ENCODE measurements at places on chromosomes 3 and 15.

DNA sequence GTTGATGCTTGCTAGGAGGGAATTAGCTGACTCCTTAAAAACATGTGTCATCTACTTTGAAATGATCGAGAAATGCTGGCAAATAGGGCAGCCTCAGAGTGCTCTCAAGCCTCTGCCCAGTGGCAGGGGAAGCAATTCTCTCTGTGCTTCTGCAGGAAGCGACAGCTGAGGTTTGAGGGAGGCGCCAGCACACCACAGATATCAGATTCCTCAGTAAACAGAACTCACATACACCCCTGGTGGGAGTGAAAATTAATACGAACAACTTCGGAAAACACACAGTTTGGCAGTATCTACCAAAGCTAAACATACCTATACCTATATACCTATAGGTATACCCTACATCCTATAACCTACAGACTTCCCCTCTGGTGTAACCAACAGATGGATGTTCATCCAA is 61.3 kb downstream of the NSMCE3 start:
- DNase-seq: no peak

DNA sequence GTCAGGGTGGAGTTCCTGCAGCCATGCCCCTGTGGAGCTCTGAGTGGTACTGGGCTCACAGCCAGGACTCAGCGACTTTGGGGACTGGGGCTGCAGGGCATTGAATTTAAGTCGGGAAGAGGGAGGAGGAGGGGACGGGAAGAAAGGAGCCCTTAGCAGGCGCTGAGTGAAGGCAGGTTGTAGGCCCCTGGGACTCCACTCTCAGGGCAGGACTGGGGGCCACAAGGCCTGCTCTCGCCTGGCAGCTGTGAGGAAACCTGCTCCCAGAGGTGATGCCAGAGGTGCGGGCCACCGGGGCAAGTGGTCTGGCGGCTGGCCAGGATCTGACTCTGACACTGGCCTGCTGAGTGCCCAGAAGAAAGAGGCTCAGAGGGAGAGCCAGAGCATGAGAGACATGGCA is 73.5 kb downstream of the EPHB3 start:
- DNase-seq: peak; percentile 53

DNA sequence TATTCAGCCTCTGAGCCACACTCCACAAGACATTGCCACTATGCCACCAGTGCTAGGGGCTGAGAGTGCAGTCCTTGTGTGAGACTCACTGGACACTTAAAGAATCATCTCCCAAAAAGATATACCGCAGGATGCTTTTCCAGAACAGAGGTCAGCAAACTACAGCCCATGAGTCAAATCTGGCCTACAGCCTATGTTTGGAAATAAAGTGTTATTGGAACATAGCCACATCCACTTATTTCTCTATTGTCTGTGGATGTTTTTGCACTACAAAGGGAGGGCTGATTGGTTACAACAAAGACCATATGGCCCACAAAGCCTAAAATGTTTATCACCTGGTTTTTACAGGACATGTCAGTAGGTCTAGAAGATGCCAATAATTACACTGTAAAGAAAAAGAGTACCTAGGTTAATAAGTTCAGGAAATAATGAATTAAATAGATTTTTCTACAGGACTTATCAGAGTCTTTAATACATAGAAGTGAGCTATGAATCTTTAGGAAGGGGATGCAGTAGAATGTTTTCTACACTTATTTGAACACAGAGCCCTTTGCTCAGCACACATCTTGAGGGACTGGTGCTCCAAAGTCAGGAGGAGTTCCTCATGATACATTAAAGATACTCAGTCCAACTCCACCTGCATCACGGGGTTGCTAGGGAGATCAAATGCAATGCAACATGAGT is 26.3 kb downstream of the SRGAP3 start:
- no peak for DNase-seq

DNA sequence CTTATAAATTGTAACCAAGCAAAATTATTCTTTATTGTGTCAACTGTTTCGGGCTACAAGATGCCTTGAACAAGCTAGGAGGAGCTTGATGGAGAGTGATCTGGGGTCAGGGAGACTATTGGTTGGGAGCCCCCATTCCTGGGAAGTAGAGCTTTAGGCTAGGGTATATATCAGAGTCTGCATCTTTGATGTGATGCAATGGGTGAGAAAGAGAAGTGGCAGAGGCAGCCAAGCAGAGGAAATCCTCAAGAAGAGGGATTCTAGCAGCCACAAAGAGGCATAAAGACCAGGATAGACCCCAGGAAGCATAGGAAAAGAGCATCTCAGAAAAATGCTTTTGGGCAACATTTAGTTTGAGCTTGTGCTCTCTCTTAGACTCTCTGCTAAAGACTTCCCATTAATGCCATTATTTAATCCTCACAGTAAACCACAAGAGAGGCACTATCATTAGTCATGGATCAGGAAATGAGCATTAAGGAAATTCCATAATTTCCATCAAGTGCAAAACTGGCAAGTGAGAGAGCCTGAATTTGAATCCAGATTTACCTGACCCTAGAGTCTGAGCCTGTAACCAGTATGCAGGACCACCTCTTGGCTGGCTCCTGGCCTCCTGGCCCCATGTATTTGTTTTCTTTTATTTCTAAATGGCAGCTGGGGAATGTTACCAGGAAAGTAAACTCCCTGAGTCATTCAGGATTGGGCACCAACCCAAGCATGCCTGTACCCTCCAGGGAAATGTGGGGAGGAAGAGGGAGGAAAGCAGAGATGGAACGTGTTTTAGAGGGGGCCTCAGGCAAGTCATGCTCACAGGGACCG is 118.7 kb downstream of the RPL22L1 start:
- peak; percentile 54 for DNase-seq

DNA sequence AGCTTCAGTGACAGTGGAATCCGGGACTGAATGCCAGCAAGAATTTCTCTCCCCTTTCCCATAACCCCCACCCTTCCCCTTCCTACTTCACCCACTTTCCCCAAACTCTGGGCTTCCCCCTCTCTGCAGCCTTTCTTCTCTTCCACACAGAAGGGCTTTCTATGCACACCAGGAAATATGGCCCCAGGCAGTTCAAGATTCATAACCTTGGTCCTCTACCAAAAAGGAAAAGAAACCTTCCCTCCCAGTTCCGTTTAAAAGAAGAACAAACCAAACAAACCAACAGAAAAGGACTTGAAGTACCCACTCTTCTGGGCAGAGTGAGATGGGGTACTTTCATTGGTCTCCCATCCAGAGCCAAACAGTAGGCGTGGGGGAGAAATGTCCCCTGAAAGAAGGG is 68.8 kb upstream of the ABHD2 start:
- no peak for DNase-seq

GRCh38 chr15:71259866-71260265 is 144.6 kb downstream of the THSD4 start:
- no peak for DNase-seq

DNA sequence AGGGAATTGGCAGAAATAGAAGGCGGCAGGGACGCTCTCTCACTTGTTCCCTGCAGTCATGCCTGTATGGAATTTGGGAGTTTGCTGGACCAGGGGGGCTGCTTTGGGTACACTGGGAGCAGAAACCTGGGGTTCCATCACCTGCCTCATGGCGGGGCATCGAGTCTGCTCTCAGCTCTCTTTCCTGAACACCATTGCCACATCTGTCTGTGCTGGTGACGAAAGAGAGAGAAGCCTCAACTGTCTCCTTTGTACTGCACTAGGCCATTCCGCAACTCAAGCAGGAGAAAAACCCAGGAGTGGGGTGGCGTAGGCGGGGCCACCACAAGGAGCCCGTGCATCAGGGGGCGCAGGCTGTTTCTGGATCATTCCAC is 14.0 kb downstream of the TMEM158 start:
- no peak for DNase-seq
